Lung (tissue), 17 donors: ENCODE measurements at places on chromosomes 6 and 20.

GRCh38 chr6:25874822-25875562 is 949 bp upstream of the SLC17A3 start:
- DNase-seq: no peak

GRCh38 chr6:36493859-36494258 is 51.1 kb downstream of the KCTD20 start:
- DNase-seq: peak; percentile 13

DNA sequence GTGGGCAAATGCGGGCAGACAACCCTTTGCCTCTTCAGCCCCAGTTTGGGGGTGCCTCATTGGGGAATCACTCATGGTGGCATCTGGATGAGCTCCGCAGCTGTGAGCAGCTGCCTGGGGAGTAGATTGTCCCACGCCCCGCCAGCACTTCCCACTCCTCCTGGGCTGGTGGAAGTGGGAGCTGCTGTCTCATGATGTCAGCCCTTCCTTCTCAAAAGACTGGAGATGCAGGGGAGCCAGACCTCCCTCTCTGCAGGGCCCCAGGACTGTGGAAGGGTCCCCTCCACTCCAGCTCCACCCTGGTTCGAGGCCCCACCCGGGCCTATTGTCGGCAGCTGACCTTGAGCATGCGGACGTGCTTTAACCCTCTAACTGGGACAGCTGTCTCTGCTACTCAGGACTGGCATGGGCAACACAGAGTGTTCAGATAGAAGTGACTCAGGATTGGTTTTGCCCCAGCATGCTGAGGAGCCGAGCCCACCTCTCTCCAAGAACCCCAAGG is 2.0 kb downstream of the UNC93A start:
- DNase-seq: no peak

GRCh38 chr6:91198588-91199255 is 611.9 kb upstream of the MAP3K7 start:
- no peak for DNase-seq

DNA sequence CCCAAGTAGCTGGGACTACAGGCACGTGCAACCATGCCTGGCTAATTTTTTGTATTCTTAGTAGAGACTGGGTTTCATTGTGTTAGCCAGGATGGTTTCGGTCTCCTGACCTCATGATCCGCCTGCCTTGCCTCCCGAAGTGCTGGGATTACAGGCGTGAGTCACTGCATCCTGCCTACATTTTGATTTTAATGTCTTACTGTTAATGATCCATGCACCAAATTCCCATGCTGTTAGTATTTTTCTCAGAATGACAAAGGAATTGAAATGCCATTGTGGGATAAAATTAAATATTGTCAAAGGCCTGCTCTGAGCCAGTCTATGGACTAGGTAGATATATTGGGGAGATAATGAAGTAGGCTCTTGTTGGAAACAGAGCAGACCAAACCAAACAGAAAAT is 28.2 kb downstream of the CBFA2T2 start:
- DNase-seq: no peak

DNA sequence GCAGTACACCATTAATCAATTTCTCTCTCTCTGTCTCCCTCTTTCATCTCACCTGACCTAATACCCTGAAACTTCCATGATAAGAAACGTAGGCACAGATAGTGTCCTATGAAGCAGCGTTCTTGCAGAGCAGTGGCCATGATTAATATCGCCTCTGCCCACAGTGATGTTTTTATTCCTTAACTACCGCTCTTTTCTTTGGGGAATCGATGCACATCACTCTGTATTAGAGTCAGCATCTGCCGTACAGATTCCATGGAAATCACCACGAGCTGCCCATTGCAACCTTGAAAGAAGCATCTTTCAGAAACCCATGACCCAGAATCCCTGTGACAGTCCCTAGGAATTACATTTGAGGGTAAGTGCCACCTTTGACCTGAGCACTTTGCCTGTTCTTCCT is 152.0 kb upstream of the ECI2 start:
- DNase-seq: no peak

DNA sequence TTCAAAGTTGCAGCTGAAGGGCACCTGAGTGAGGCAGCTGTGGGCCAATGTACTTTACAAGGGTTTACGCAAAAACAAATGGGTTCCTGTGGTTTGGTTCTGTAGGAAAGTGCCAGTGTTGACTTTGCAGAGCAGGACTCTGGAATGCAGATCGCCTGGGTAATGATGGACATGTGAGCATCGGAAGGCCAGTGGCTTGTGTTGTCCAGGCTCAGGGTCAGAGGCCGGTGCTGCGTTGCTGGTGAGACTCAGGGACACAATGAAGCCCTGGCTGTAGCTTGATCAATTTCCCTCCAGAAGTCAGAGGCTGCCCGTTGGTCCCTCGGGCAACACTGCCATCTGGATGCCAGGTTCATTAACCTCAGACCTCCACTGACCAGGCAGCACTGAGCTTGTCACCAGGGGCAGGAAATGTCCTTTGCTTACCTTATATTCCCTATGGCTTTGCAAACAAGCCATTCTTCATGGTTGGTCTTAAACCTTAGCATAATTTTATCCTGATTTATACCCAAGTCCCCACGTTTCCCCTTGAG is 753.4 kb downstream of the QKI start:
- DNase-seq: no peak

GRCh38 chr6:33812669-33813068 is 8.9 kb upstream of the MLN start:
- DNase-seq: peak; percentile 87

GRCh38 chr20:3890999-3891929 is 2.1 kb downstream of the PANK2 start:
- no peak for DNase-seq

- DNase-seq: no peak
These were observed 262.7 kb downstream of the CD83 start for GRCh38 chr6:14380086-14380820.

DNA sequence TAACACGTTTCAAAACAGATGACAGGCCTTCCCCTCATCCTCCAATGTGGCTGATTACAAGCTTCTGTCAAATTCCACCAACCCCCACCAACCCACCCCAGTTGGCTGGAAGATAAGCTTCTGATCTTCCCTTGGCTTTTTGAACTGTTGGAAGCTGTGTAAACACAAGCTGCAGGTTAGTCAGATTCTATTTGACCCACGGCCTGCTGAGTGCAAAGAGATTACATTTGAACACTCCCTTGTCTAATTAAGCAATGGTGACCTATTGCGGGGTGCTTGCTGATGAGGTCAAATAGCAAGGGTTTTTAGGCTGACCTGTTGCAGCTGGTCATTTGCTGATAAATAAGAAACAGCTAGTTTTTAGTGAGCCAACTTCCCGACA is 379.7 kb downstream of the BMP2 start:
- DNase-seq: no peak

DNA sequence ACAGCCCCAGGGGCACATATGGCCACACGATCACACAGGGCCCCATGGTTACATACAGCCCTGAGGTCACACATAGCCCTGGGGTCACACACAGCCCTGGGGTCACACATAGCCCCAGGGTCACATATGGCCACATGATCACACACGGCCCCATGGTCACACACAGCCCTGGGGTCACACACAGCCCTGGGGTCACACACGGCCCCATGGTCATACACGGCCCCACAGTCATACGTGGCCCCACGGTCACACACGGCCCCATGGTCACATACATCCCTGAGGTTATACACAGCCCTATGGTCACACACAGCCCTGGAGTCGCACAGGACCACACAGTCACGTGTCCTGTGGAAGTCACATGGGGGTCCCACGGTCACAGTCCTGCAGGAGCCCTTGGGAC is 120.1 kb downstream of the AGPAT4 start:
- DNase-seq: no peak

GRCh38 chr6:99592900-99593299 is 13.7 kb upstream of the PRDM13 start:
- peak; percentile 75 for DNase-seq

- DNase-seq: no peak
These were observed 244.6 kb downstream of the GJA1 start for GRCh38 chr6:121680058-121680457.

GRCh38 chr20:38804682-38805501 is 605 bp upstream of the PPP1R16B start:
- DNase-seq: peak; percentile 42

- DNase-seq: peak; percentile 38
These were observed 107.0 kb upstream of the FOXO3 start for GRCh38 chr6:108453601-108454185.

- DNase-seq: no peak
These were observed 134.2 kb downstream of the DLL1 start for GRCh38 chr6:170156448-170157375.

DNA sequence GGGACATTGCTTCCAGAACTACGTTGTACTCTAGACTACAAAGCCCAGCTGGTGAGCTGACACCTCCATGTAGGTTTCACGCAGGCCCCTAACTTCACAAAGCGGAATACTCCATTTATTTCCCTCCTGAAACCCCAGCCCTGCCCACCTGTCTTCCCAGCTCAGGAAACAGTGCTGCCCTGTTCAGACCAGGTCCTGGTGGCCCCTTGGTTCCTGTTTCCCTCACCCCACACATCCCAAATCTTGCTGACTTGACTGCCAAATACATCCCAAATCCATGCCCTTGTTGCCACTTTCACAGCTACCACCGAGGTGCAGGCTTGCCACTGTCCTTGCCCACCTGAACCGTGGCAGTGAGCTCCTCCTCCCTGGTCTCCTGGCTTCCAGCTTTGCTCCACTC is 113.1 kb upstream of the PTPN1 start:
- no peak for DNase-seq

GRCh38 chr20:62274332-62274950 is 28.4 kb upstream of the ADRM1 start:
- no peak for DNase-seq

- DNase-seq: peak; percentile 80
These were observed 237.8 kb upstream of the PMEPA1 start for GRCh38 chr20:57947421-57948179.

DNA sequence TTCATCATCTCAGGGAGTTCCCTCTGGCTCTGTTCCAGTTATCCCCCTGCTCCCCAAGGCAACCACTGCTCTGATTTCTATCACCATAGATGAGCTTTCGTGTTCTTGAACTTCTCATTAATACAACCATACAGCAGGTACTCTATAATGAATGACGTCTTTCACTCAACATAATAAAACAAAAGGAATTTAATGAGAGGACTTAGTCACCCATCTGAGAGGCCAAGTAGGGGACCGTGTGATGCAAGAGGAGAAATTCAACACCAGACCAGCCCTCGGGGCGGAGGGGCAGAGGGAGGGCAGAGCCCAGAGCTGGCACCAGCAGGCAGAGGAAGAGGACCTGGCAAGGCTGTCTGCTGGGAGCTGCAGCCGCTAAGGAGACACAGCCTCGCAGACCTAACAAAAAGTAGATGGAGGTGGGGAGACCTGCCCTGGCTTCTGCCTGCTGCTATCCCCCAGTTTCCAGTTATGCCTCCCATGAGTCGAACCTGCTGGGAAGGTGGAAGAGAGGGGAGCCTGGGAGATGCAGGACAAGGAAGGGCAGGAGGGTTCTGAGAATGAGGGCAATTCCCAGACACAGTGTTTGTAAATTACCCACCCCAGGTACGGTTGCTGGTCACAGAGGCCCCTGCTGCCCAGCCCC is 13.8 kb downstream of the CCN5 start:
- DNase-seq: peak; percentile 45

DNA sequence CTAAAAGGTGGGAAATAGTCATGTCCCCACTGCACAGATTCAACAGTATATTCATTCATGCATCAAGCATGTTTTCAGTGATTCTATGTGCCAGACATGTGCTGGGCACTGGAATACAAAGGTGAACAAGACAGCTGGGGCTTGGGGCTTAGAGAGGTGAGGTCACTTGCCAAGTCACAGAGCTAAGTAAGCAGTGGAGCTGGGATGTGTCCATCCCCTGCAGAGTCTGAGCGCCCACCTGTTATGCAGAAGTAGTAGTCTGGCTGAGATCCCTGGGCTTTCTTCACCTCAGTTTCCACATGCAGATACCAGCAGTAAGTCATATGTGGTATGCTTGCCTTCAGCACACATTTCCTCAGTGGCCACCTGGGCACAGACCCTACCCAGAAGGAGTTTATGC is 263.8 kb downstream of the DHX35 start:
- no peak for DNase-seq

DNA sequence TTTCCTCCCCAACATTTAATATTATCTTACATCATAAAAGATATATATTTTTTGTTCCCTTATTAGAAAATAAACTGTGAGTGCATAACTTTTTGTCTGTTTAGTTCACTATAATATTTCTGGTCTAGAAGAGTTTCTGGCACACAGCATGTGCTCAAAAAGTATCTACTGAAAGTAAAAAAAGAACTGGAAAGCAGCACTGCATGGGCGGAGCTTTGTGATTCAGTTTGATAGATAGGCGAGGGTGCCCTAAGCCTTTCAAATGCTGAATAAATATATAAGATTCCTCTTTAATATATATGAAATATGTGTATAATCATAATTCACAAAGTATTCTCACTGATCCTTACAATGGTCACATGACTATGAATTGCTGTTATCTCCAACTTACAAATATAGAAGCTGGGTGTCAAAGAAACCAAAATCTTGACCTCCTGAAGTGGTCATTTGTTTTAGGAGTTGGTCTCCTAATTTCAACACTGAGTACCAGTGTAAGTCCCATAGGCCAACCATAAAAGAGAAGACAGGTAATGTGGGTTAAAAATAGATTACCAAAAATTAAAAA is 50.8 kb downstream of the OR2B2 start:
- DNase-seq: no peak

- no peak for DNase-seq
These were observed 68.3 kb downstream of the SMLR1 start for GRCh38 chr6:130895516-130895915.

DNA sequence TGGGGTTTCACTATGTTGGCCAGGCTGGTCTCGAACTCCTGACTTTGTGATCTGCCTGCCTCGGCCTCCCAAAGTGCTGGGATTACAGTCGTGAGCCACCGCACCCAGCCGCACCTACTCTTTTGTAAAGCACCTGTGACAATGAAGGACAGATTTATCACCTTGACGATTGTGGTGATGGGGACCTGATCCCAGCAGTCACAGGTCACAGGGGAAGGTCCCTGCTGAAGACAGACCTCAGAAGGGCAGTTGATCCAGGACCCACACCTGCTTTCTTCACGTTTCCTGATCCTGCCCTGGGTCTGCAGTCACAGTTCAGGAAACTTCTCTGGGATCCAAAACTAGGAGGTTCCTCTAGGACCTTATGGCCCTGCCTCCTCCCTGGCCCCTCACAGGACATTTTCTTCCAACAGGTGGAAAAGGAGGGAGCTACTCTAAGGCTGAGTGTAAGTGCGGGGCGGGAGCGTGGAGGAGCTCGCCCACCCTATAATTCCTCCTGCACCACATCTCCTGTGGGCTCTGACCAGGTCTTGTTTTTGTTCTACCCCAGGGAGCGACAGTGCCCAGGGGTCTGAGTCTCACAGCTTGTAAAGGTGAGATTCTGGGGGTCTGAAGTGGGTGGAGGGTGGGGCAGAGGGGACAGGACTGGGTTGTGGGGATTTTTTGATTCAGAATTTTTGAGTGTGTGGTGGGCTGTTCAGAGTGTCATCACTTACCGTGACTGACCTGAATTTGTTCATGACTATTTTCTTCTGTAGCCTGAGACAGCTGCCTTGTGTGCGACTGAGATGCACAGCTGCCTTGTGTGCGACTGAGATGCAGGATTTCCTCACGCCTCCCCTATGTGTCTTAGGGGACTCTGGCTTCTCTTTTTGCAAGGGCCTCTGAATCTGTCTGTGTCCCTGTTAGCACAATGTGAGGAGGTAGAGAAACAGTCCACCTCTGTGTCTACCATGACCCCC is 3.0 kb downstream of the HLA-E start:
- no peak for DNase-seq

GRCh38 chr20:62190639-62191411 is 8.0 kb downstream of the MTG2 start:
- no peak for DNase-seq
